Uterus (tissue), 4 donors: ENCODE measurements at places on chromosomes 5 and 9. TPM values are rescaled to one million over a fixed set of nuclear protein-coding genes. Genes with fewer than 3 reads are reported as not detected.

DNA sequence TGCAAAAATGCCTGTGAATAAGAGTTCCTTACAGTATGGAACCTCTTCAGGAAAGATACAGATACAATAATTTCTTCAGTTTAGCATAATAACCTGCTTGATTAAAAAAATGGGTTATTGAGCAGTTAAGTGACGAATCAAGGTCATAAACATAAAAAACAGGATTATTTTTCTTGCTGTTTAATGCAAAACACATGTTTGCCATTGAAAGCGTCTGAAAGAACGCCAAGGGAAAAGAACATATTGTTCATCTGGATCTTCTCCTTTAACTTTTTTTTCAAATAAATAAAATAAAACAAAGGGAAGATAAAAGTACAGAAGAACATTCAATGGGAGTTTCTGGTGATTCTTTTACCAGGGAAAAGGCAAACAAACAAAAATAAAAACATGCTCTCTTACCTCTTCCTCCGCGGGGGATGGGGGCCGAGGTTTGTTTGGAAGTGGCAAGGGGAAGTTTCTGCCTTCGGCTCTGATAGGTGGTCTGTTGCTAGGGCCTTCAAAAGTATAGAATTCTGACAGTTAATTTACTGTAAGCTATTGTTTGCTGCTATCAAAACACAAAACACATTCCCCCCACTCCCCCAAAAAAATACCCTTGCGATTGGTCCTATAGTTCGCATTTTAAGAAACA lies 20.1 kb downstream of the C5orf58 start:
- DNase-seq, result no peak

Gene TSSK1B
- total RNA-seq, result 0.35 TPM

DNA sequence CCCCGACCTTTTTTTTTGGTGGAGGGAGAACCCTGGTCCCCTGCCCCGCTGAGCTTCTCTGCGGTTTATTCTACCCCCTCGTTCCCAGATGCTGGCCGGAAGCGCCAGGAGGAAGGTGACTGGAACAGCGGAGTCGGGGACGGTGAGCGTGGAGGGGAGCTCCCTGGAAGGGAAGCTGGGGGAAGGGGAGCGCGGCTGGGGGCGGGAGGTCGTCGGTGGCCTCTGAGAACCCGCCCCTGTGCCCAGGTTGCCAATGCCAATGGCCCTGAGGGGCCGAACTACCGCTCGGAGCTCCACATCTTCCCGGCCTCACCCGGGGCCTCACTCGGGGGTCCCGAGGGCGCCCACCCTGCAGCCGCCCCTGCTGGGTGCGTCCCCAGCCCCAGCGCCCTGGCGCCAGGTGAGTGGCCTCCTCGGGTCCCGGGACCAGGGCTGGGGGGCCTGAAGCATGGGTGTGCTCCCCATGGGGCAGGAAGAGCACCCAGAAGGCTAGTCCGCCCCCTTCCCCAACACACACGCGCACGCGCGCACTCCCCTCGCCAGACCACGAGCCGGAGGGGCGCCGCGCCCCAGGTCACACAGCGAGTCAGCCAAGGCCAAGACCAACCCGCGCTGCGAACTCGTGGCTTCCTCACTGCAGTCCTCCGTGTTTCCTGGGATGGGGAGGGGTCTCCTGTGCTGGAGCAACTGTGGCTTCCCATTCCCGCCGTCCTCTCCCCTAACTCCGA lies 10.6 kb downstream of the MYOZ3 start:
- DNase-seq, result no peak

DNA sequence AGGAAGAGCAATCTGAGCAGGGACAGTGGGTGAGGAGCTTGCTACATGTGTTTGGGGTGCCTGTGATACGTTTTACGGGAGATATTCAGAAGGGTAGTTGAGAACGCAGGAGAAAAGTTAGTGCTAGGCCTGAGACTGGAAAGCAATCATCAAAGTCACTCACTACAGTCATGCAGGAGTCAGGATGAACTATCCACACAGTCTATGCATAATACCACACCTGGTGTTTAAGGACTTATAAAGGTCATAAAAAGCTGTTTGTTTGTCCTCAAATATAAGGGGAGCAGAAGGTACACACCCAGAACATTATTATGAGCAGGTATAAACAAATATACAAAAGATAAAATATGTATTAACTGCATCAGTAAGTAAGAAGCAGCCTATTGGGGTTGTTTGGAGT lies 176.6 kb downstream of the GNA14 start:
- DNase-seq, result no peak

DNA sequence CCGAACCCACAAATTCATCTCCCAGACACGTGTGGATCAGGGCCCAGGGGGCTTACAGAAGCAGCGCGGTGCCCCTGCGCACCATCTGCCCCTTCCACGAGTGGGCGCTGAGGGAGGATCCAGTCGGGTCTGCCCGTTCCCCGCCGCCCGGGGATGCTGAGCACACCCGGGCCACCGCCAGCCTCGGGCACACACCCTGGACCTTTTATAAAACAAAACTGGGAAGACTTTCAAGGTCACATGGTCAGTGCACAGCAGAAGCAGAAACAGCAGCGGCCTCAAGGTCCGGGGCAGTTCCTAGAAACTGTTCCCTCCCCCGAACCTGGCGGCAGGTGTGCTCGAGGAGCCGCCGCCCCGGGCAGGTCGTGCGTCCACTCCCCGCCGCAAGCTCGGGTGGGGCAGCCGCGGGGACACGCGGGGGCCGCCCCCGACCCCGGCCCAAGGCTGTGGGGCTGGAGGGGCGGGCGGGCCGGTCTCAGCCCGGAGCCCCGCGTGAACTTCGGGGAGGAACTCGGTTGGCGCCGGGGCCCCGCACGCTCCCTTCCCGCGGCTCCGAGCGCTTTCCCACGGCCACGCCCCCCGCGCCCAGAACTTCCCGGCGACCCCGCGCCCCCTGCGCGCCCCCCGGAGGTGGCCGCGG lies 633 bp upstream of the PPP1R26 start:
- DNase-seq, result peak; percentile 28

DNA sequence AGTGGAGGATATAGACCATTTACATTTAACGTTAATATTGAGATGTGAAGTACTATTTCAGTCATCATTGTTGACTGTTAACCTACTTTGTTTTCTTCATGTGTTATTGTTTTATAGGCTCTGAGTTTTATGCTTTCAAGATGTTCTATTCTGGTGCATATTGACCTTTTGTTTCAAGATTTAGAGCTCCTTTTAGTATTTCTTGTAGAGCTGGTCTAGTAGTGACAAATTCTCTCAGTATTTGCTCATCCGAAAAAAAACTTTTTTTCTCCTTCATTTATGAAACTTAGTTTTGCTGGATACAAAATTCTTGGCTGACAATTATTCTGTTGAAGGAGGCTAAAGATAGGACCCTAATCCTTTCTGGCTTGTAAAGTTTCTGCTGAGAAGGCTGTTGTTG lies 91.3 kb downstream of the INVS start:
- no peak for DNase-seq

Gene ARHGEF37
- total RNA-seq, result 4.6 TPM

Gene ZDHHC11B
- total RNA-seq, result under 0.01 TPM

- peak; percentile 40 for DNase-seq
Observed at GRCh38 chr5:137751869-137752491, 2.2 kb downstream of the HNRNPA0 start.

DNA sequence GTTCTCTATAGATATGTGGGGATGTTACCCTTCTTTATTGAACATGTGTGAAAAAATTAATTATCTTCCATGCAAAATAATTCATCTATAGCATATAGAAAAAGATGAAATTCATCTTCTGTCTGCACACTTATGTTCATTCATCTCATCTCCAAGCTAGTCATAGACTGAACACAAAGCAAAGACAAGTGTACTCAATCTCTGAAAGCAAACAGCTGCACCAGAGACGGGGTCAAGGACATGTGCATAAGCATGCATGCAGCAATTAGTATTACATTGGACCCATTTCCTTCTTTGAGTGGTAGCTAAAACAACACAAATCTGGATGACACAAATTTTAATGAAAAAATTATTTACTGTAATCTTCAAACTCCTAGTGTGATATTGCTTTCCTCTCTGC lies 547.0 kb upstream of the COX7C start:
- DNase-seq, result no peak

Gene SLC6A7
- not detected for total RNA-seq

DNA sequence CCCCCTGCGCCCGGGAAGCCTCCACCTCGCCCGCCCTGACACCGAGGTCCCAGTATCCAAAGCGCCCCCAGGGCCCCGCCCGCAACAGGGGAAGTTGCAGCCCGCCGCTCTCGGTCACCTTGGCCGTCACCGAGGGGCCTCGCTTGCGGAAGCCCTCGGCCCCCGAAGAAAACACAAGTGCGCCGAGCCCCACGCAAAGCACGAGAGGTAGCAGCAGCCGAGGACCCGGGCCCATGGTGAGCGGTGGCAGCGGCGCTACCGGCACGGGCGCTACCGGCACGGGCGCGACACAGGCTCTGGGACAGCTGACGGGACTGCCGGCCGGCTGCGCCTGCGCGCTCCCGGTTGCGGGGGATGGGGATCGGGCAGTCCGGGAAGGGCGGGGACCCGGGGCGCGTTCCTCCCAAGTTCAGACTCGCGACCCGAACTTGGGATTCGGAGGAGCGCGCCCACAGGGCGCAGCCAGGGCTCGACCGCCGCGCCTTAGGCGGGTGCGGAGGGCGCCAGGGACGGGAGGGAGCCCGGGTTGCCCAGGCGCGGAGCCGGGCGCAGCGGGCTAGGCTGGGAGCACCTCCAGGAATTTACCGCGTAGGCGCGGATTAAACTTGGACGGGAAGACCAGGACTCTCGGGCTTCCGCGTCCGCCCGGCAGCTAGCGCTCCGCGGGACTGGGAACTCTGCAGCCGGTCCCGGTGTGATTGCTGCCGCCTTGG lies at the start of gene PPIC:
PPIC (minus strand) TSS at position 335 of the 713 bp plus-strand sequence; CDS start at position 235, 100 bp downstream.
- peak; percentile 75 for DNase-seq

DNA sequence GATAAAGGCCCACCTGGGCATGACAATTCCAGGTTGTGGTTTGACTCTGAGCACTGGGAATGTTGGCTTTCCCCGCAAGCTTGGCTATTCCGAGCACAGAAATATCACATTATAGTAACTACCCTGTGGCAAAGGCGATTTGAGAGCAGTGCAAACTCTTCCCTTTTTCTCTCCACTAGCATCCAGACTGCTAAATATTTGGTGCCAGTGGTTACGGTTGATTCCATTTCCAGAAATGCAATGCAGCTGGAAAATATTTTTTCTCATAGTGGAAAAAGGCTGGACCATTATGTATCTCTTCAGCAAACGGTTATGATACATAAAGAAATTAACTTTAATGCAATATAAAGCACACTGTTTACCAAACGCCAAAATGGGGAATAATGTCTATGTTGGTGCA lies 158.0 kb downstream of the ENC1 start:
- no peak for DNase-seq

DNA sequence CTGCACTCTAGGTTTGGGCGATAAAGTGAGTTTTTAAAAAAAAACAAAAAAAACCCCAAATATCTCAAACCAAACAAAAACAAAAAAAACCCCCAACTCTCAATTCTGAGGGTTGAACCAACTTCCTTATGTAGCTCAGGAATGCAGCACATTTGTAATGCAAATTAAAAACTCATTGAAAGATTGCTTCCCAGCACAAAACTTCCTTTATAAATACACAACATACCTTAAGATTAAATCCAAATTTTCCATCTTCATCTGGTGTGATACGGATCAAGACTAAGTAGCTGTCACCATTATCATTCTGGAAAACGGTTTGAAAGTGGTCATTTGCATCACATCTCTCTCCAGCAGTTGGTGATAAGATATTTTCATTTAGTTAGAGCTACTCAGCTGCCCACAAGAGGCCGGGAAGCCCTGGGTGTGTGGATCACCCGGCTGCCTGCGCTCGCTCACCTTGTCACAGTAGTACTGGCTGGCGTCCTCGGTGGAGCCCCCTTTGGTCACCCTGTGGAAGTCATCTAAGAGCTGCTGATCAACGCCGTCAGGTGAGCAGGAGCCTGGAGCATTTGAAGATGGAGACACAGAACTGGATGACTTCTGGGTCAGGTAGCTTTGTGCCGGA lies 88.2 kb downstream of the PTPN3 start:
- no peak for DNase-seq

Gene CSNK1A1
- total RNA-seq, result 101 TPM

Gene MORN5
- total RNA-seq, result 1.8 TPM

- DNase-seq, result no peak
Observed at GRCh38 chr5:76908166-76908565, 44.7 kb upstream of the CRHBP start.

GRCh38 chr9:121561385-121562222 lies 62.0 kb upstream of the GGTA1 start:
- no peak for DNase-seq

Gene PLAC8L1
- not detected for total RNA-seq

Gene LCN15
- not detected for total RNA-seq

DNA sequence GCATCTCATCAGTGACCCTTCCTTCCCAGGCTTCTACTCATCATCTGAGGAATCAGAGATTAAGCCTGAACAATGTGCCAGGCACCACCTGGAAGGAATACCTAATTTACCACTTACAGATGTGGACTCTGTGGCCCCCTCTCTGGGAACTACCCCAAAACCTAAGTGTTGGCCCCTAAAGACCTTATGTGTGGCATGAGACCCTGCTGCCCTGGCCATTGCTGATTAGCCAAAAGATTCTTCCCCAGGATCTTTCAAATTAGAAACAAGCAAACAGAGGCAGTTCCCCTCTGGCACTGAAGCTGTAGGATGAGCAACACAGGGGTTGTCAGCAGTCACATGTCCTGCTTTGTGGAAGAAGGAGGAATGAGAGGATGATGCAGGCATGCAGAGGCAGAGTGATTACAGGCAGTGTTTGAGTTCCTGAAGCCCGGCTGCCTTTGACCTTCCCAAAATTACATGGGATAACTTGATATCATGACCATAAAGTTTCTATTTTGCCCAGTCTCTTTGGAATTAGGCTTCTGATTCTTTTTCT lies 10.6 kb downstream of the SPINK4 start:
- no peak for DNase-seq

Gene NR2F1
- 26.8 TPM for total RNA-seq

GRCh38 chr9:132609829-132610228 lies 27.4 kb downstream of the BARHL1 start:
- no peak for DNase-seq

DNA sequence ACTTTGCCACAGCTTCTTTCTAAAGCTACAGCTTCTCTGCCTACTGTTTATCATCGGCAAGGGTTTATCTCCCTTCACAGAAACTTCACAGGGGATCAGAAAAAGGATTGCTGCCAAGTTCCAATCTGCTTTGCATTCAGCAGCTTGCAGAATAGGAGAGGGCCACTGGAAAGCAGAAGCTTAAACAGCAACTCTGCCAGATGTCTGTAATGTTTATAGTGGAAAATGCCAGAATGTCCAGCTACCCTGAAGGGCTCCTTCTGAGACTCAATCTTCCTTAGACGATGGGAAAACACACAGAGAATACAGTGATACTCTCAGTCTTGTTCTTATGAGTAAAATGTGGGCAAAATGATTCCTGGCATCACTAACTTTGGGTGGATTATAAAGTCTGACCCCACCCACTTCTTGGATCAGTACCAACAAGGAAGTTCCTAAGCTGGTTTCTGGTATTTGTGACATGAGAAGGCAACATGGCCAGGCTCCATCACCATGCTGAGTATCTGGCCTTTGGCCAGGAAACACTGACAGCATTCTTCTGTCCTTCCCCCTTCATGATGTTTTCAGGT lies 19.0 kb downstream of the STOM start:
- peak; percentile 63 for DNase-seq

GRCh38 chr5:82821846-82822633 lies 255.2 kb downstream of the TMEM167A start:
- DNase-seq, result no peak

Gene TRIM32
- 13.2 TPM for total RNA-seq

Gene PCDHGA9
- total RNA-seq, result 11.8 TPM

Gene SLC34A3
- not detected for total RNA-seq

Gene PCDHB16
- 5.5 TPM for total RNA-seq
